Stimulated activated CD8-positive, alpha-beta memory T cell treated with anti-CD3 and anti-CD28 coated beads, Interleukin-4, amount 100 ng/mL, for 1 hour (primary cell): ENCODE measurements at places on chromosomes 12 and 14.

- no peak for DNase-seq
These were observed 6.9 kb upstream of the HOXC4 start for GRCh38 chr12:54046809-54047159.

- no peak for DNase-seq
These were observed 116.2 kb upstream of the TMEM260 start for GRCh38 chr14:56463271-56463890.

GRCh38 chr12:111322336-111323250, 46.3 kb downstream of the PHETA1 start:
- no peak for DNase-seq

DNA sequence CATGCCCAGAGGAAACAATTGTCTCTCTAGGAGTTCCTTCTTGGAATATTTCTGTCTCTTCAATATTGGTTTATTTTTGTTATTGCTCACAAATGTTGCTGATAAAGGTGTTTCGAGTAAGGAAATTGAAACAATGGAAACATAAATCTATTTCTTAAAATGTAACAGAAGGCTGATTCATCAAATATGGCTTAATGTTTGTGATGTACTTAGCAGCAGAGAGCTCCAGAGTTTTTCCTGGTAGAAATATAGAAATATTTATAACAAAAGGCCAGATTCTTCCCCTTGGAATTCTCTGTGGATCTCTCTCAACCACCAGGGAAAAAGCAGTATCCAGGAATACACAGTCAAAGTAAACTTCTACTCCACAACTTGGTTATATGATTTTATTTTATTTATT, 149.2 kb upstream of the LRIG3 start:
- no peak for DNase-seq

DNA sequence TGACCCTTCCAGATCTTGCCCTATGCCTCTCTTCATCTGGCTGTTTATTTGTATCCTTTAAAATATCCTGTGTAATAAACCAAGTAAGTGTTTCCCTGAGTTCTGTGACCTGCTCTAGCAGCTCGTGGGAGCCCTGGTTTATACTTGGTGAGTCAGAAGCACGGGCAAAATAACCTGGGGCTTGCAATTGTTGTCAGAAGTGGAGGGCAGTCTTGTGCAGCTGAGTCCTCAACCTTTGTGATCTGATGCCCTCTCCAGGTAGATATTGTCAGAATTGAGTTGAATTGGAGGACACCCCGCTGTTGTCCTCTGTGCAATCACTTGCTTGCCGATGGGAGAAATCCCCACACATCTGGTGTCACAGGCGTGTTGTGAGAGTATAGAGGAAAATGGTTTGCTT, 62.5 kb upstream of the PRICKLE1 start:
- no peak for DNase-seq

- DNase-seq: no peak
These were observed 193.3 kb downstream of the ANO4 start for GRCh38 chr12:100987552-100988521.

GRCh38 chr12:106981788-106982187, 5.2 kb downstream of the MTERF2 start:
- no peak for DNase-seq

DNA sequence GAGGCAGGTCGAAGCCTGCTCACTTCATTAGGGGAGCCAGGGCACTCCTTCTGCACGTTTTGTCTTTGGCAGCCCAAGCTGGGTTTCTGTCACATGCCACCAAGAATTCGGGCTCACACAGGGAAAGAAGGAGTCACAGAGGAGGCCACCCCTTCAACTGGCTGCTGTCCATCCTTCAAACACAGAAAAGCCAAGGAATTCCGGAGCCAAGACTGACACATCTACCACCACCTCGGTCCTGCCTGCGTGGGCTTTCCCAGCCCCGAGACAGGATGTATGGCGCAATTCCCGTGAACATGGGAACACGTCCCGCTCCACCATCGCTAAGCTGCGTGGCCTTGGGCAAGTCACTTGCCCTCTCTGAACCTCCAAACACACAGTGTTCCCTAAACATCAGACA, 70.4 kb downstream of the NCOR2 start:
- no peak for DNase-seq
